Stimulated activated CD8-positive, alpha-beta memory T cell treated with anti-CD3 and anti-CD28 coated beads, Interleukin-2, amount 100 ng/mL, for 1 hour (primary cell): ENCODE measurements at places on chromosomes 13 and 19.

DNA sequence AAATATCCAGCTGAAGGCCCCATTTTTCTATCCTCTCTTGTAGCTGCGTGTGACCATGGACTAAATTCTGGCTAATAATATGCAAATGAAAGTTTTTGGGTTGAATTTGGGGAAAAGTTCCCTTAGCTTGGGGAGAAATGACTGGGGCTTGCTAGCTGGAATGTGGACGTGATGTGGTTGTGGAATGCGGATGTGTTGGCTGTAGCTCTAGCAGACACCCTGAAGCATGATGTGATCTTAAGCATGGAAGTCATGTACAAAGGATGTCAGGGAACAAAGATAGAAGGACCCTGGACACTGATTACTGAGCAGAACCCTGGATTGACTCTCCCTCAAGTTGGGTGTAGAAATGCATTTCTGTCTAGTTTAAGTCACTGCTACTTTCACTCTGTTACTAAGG lies 25.4 kb upstream of the SCEL start:
- no peak for DNase-seq

DNA sequence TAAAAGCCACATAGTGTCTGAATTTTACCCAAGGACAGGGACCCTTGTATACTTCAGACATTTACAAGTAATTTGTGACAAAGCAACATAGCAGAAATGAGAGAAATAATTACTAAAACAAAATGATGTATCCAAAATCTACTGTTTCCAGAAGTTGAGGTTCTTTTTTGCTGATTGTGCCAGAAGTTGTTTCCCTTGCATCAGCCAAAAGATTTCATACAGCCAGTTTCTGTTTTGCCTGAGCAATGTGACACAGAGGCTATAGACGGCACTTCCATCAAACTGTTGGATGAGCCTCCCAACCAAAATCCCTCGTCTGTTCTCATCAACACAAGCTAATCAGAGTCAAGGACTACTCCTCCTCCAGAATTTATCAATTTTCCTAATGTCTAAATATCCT lies 913.2 kb upstream of the GPC6 start:
- DNase-seq, result no peak

DNA sequence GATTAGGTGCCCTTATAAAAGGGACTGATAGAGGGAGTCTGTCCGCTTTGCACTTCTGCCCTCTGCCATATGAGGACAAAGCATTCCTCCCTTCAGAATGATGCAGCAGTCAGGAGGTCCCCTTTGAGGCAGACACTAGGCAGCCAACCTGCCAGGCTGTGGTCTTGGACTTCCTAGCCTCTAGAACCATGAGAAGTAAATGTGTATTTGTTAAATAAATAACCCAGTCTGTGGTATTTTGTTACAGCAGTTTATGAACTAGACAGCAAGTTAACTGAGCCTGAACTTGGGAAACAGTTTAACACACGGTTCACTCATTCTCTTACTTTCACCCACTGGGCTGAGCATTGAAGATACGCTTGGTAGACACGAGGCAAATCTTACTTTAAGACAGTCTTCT lies 313.2 kb downstream of the UQCRFS1 start:
- no peak for DNase-seq

DNA sequence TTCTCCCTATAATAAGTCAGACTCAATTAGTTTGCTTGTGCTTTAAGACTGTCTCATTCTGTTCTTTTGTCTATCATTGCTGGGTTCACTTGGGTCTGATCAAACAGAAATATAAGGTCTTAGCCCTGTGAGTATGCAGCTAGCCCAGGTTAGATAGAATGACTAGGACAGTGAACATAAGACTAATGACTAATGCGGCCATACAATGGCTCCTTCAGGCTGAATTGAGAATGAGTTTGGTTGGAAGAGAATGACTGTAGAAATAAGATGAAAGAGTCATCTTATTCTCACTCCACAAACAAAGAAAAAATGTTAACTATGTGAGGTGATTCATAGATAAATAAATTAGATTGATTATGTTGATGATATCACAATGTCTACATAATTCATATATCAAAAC lies 50.1 kb upstream of the OBI1 start:
- no peak for DNase-seq

DNA sequence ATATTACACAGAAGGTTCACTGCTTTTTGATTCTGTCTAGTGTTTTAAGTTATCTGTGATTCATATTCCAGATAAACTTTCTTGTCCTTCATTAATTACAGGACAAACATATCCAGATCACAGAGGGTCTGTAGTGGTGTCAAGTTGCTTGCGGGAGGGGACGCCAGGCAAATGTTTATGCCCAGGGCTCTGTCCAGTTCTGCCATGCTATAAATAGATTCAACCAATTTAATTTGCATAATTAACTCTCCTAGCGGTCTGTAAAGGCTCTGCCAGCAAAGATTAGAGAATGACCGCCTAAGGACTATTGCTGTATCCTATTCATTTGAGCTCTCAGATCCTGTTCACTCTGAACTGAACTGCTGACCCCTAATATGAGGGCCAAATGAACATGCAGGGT lies 59.7 kb upstream of the TRPC4 start:
- DNase-seq, result no peak

- DNase-seq, result no peak
Measured at GRCh38 chr13:84946192-84946591, 853.0 kb downstream of the SLITRK6 start.

GRCh38 chr19:28324275-28325060 lies 888.5 kb downstream of the UQCRFS1 start:
- no peak for DNase-seq

GRCh38 chr13:53069800-53070199 lies 41.2 kb downstream of the OLFM4 start:
- DNase-seq, result no peak

DNA sequence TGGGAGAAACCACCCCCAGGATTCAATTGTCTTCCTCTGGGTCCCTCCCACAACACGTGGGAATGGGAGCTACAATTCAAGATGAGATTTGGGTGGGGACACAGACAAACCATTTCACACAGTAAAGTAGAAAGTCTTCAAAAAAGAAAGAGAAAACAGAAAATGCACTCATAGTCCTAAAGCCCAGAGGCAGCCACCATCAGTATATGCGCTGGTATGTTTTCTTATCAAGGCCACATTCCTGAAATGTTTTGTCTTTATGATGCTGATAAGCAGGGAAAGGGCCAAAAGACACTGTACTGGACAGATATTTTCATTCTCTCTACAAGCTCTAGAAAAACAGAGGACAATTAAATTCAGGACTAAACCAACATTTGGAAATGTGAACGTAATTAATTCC lies 375.8 kb upstream of the TSHZ3 start:
- DNase-seq, result no peak

GRCh38 chr13:22126433-22127021 lies 455.7 kb downstream of the FGF9 start:
- no peak for DNase-seq

GRCh38 chr13:102117175-102117831 lies 284.5 kb downstream of the FGF14 start:
- no peak for DNase-seq

GRCh38 chr19:38142176-38143035 lies 81.6 kb downstream of the DPF1 start:
- peak; percentile 7 for DNase-seq

DNA sequence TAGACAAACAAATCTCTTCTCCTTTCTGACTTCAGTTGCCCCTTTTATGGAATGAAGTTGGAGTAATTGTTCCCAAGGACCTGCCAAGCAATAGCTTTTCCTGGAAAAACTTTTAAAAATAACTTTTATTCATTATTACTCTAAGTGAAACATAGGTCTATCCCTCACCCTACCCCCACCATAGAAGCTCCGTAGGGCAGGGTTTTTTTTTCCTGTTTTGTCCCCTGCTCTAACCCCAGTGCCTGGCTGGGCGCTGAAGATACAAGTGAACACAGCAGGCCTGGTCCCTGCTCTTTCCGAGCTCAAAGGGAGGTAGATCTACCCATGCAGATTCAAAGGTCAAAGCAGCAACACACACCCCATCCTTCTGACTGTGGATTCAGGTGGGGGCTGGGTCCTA lies 8.7 kb upstream of the GNG8 start:
- no peak for DNase-seq

- no peak for DNase-seq
Measured at GRCh38 chr19:16216744-16217670, 19.3 kb downstream of the AP1M1 start.

GRCh38 chr13:27374650-27375049 lies 49.8 kb upstream of the GTF3A start:
- no peak for DNase-seq

DNA sequence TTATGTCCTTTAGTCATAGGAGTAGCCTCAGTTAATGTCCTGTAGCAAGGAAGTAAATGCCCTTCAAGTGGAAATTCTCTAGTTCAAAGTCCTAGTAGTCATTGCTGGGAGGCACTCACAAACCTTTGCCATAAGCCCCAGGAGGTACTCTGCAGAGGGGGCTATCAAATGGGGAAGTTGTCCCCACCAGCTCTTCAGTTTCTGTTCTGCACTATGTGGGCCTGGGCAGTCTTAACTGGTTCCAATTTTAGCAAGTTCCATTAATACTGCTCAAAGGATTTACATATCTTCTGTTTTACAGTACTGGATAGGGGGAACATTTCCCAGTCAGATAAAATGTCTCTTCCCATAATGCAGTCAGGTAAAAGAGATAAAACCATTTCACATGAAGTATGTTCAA lies 101.3 kb downstream of the B3GLCT start:
- DNase-seq, result no peak

DNA sequence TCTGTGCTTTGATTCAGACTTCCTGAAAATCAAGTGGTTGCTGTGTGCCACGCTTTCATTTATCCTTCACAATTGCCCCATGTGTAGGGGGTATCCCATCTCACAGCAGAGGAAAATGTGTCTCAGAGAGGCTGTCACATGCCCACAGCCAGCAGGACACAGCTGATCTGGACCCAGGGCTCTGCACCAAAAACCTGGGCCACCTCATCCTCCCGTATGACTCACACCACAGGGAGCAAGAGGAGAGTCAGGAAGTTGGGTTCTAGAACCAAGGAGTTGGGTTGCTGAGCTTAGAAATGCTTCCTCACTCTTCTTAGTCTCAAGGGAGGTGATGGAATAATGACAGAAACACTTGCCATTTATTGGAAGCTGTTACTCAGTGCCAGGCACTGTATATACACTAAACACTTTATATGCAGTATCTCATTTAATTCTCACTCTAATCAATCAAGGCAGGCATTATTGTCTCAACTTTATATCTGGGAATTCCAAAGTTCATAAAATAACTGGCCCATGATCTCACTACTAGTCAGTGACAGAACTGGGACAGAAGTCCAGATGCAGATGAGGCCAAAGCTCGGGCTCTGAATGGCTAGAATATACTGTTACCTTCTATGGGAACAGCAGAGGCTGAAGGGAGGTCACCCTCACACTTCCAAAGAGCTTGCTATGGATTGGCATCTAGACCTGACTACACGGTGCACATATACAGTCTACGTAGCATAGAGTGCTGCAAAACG lies 47.7 kb upstream of the ATP12A start:
- no peak for DNase-seq

GRCh38 chr13:51097353-51098043 lies 13.6 kb downstream of the C13orf42 start:
- DNase-seq, result no peak

DNA sequence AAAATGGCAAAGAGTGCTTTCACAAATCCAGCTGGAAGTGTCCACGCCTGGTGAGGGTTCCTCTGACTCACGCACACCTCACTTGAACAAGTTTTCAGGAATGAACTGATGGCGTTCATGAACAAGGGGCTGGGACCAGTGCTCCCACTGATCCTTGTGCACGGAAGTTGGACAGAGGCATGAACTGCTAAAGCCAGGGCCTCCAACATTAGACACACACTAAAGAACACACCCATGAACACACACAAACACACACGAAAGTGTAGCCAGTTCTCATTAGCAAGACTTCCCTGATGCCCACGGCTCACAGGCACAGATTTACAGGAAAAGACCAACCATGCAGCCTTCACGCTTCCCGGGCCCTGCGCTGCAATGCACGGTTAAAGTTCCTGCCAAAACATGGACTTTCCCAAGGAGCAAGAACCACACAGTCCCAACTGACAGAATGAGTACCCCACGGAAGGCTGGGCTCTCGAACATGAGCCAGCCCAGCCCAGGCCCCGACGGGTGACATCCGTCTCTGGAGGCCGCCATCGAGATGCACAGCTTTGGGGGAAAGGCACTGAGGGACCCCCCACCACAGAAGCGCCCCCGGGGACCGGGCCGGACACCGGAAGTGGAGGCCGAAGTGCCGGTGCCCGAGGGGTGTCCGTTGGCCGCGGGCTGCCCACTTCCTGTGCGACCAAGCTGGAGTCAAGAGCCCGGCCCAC lies 808 bp downstream of the DNMT1 start:
- DNase-seq, result peak; percentile 0

DNA sequence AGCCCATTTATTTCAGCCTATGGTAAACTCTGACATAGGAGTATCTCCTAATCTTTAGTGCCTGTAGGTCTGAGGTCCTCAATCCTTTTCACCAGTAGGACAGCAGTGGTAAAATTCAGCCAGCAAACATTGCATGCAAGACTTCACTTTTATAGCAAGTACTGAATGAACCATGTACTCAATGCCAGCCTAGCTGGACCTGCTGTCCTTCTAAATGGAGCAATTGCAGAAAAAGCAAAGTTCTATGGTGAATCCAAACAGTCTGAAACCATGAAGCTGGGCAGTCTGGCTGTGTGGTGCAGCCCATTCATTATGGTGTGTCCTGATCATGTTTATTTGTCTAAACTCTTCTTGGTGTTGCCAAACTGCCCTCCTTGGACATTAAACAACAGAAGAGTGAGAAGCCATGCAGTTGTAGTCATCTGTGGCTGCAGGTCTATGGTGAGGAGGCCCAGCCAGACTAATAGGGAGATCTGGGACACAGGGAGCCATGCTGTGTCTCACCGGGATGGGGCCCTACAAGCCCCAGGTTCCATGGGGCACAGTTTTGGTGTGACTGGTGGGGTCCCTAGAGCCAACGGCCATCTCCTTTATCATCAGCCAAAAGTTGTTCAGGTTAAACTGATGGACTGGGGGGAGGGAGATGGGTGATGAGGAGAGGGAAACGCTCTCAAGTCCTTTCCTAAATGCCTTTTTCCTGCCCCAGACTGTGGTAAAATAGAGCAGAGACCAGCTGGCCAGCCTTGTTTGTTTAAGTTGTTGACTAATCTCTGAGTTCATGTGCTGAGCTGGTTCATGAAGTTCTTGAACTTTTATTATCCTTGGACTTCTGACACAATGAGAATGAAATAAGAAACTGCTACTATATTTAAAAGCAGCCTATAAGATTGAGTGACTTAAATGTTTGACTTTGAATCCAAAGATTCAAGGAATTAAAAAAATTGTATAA lies 20.6 kb upstream of the TNFSF11 start:
- no peak for DNase-seq

GRCh38 chr13:106036870-106037269 lies 498.6 kb downstream of the EFNB2 start:
- DNase-seq, result no peak

GRCh38 chr13:99086267-99087097 lies 108.6 kb upstream of the DOCK9 start:
- peak; percentile 59 for DNase-seq

- DNase-seq, result no peak
Measured at GRCh38 chr13:36211567-36211966, 2.8 kb downstream of the SOHLH2 start.
